Activated T-cell treated with anti-CD3 and anti-CD28 coated beads for 1 hour (primary cell): ENCODE measurements at places on chromosomes 2 and 18.

GRCh38 chr2:55805686-55806085 lies 112.0 kb upstream of the PNPT1 start:
- DNase-seq: no peak

- DNase-seq: no peak
Observed at GRCh38 chr2:24026233-24026632, 16.3 kb downstream of the MFSD2B start.

- no peak for DNase-seq
Observed at GRCh38 chr2:85971366-85971765, 82.6 kb upstream of the ST3GAL5 start.

DNA sequence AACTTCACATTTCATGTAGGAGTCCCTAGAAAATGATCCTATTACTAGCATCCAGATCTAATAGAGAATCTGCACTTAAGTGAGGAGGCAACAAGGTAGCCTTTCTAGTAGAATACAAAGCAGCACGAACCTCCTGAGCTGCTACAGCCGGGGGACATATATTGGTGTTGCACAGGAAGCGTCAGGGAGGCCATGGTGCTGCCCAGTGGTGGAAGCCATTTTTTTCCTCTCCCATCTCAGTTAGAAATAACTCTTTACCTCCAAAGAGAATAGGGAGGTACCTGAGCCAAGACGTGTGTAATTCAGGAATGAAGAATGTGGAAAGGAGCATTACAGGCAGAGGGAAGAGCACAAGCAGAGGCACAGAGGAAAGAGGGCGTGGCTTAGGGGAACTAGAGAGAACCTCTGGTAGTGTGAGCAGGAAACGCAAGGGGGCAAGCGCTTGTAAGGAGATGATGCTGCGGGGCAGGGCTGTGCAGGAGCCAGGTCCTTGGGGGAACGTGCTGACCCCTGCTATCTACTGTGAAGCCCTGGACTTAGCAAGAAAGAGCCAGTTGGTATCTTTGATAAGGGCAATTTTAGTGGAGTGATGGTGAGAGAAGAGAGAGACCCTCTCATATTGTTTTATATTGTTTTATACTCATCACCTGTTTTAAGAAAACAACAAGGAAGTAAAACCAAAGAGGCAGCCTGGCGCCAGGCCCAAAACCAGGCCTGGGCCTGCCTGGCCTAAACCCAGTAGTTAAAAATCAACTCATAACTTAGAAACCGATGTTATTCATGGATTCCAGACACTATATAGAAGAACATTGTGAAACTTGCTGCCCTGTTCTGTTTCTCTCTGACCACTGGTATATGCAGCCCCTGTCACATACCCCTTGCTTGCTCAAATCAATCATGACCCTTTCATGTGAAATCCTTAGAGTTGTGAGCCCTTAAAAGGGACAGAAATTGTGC lies 50.0 kb upstream of the TTC39C start:
- DNase-seq: peak; percentile 26

DNA sequence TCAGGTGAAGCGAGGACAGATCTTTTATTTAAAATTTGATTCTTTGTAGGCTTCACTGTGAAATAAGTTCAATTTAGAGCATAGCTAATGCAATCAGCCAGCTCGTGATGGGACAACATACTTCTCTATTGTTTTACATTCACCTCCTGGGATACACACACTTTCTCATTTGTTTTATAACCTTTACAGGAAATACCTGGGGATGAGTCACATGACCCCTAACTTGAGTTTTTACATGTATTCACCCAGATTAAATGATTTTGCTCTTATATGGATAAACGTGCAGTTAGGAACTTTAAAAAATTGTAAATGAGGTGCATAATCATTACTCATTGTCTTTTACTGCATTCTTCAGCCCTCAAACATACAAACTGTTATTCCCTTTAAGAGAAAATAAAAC lies 152.1 kb downstream of the NEDD4L start:
- DNase-seq: no peak

GRCh38 chr18:5434425-5434824 lies 109.4 kb downstream of the EPB41L3 start:
- DNase-seq: no peak
